Epithelial cell of esophagus (primary cell): ENCODE measurements at places on chromosomes 3 and 15.

DNA sequence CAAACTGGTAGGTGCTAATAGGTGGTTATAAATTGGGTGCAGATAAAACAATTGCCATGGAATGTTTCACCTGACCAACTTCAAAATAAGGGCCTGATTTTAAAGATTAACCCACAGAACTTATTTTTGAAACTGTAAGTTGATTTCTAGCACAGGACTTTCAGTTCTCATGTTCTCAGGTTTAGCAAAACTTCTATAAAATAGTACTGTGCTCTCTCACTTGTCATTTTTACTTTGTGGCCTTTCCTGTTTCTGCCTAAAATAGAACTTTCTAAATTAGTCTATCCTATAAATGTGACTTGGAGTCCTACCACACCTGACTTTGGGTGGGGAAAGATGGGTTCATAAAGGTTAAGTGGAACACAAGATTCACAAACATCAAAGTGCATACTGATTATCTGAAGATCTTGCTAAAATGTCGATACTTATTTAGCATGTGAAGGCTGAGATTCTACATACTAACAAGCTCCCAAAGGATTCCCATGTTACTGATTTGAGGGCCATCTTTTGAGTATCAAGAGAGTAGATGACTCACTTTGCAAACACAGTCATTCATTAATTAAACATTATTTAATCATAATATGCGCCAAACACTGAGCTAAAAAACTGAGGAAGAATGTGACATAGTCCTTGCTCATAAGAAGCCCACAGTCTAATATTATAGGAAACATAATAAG lies 38.6 kb downstream of the BTLA start:
- DNase-seq: peak; percentile 9

DNA sequence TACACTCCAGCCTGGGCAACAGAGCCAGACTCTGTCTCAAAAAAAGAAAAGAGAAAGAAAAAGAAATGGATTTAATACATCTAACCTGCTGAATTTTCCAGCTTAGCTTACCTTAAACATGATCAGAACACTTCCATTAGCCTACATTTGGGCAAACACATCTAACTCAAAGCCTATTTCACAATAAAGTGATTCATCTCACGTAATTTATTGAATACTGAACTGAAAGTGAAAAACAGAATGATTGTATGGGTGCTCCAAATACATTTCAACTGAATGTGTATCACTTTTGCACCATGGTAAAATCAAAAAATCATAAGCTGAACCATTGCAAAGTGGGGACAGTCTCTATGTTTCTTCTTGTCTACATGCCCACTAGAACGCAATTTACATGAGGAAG lies 9.0 kb downstream of the PIK3R4 start:
- DNase-seq: peak; percentile 29

- no peak for DNase-seq
Measured at GRCh38 chr3:152396867-152397266, 128.1 kb downstream of the MBNL1 start.

- no peak for DNase-seq
Measured at GRCh38 chr3:138113326-138113725, 2.1 kb downstream of the DZIP1L start.

DNA sequence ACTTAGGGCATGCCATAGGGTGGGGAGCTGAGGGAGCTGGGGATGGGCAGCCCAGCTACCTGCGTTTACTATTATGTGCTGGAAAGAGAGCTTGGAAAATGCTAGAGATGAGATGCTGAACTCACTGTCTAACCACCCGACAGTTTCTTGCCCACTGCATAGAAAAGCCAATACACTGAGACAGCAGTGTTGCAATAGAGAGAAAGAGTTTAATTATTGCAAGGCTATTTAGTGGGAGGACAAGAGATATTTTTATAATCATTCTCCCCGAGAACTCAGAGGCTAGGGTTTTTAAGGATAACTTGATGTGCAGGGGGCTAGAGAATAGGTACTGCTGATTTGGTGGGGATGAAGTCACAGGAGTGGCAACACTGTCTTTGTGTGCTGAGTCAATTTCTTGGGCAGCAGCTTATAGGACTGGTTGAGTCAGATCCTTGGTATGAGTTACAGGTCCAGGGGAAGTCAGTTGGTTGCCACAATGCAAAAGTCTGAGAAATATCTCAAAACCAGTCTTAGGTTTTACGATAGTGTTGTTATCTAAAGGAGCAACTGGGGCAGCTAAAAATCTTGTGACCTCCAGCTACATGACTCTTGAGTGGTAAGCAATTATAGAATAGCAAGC lies 205.9 kb downstream of the GABRG3 start:
- peak; percentile 0 for DNase-seq
